ENCODE measurements at places on chromosomes 1 and 21. TPM values are rescaled to one million over a fixed set of nuclear protein-coding genes. Genes with fewer than 3 reads are reported as not detected.

Gene NPHS2
- not detected for total RNA-seq

Gene SPATA46
- total RNA-seq: not detected

GRCh38 chr21:44847261-44848056, 26.0 kb downstream of the PTTG1IP start:
- no peak for DNase-seq

DNA sequence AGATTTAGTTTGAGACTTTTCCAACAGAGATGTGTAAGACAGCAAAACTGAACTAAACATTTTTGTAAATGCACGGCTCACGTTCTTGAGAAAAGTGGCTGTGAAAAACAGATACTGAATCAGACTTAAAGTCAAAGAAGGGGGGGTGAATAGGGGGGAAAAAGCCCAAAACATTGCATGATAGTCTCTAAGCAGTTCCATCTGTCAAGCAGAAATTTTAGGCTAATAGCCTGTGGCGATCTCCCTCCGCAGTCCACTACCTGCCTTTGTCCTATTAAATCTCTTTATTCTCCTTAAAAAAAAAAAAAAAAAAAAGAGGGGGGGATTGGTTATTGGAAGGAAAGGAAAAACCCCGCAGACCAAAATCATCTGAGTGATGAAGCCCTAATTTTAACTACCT, 217.6 kb upstream of the NFIA start:
- DNase-seq: peak; percentile 39

DNA sequence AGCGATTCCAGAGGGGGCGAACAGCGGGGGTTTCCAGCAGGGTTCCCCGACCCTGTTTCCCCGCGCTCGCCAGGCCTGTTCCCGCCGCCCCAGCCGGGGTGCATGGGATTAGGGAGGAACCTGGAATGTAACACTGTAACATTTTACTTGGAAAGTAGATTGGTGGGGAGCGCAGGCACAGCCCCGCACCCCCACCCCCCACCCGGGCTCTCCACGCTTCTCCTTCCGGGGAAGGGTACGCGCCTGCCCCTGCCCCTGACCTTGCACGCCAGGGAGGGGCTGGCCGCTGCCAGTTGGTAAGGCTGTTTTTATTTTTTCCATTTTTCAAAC, 427 bp downstream of the FAM3B start:
- DNase-seq: no peak

All from spinal cord (tissue), 10 donors.